ENCODE measurements at places on chromosomes 3 and 15.

- DNase-seq = peak; percentile 67
Measured at GRCh38 chr3:111669926-111670630, 74.9 kb upstream of the ZBED2 start.

- DNase-seq = no peak
Measured at GRCh38 chr3:137259701-137260100, 301.9 kb downstream of the IL20RB start.

DNA sequence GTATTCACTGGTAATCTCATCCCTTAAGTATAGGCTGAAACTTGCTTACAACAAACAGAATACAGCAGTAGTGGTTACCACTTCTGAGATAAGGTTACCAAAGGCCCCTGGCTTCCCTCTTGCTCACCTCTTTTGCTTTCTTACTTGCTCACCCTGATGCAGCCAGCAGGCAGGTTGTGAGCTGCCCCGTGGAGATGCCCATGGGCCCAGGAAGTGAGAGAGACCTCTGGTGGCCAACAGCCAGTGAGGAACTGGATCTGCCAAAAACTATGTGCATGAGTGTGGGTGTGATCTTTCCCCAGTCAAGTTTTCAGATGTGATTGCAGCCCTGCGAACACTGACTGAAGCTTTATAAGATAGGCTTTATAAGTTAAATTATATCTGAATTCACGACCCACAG is 48.7 kb downstream of the NMNAT3 start:
- peak; percentile 3 for DNase-seq

DNA sequence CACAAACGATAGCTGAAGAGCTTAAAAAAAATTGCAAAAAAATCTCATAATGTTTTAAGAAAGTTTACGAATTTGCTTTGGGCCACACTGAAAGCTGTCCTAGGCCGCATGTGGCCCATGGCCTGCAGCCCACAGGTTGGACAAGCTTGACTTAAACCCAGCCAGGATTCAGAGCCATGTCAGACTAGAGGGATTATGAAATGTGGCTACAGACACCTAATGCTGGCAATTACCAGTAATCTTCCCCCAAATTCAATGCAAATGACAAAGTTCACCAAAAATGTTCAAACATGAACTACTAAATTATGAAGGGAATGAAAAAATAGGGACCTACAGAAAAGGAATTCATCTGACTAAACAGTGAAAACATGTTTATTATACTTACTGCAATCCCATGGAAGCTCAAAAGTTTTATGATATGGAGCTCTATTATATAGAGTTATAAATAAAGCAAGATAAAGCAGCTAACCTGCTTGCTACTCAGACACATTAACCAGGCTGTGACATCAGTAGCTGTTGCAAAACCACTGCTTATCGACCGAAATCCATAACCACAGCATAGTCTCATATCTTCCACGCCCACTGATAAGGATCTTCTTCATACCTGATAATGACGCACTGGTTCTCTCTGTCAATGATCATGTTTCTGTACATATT is 49.2 kb downstream of the LDHAL6B start:
- no peak for DNase-seq

DNA sequence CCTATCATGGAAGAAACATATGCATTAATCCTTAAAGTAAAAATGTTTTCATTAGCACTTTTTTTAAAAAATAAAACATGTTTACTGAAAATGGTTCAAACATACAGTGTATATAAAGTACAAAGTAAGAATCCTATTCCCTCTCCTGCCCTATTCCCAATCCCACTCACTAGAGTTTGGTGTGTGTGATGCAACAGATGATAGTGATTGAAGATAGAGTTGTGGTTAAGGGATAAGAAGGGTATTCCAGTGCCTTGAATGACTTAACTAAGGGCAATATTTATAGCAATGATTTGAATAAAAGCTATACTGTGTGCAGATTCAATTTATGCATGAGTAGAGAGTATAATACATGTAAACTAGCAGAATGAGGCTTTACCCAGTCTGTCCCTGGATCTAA is 18.1 kb downstream of the ZNF280D start:
- no peak for DNase-seq

DNA sequence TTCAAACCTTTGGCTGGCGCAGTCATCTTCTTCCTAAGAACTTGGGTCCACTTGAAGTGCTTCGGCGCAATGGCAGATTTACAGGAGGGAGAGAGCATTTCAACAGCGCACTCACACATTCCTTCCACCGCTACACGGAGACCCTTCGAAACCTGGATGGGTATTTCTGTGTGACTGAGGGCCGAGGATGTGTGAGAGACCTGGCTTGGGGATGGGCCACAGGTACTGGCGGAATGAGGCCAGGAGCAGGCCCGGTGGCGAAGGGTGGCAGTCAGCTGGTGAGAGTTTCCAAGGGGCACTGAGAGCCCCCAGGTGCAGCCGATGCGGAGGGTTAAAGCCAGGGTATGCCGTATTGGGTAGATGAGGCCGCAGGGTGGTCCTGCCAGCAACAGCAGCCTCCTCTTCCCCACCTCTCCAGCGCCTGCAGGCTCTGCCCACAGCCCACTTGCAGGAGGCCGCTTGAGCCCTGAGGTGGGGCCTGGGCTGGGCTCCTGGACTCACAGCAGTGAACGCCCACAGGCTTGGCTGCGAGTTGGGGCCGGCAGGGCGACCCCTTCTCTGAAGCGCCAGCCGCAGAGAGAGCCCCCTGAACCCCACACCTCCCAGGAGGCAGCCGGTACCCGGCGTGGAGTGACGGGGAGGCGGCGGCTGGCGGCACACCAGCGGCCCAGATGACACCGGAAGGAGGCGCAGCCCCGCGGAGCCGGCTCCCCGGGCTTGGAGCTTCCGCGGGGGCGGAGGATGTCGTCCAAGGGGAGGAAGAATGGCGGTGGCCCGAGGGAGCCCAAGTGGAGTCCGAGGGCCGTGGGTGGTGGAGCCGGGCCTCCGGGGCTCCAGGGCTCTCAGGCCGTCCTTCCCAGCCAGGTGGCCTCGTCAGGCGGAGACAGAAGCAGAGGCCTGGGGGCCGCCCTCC is 166.5 kb downstream of the NSMCE3 start:
- DNase-seq = no peak

DNA sequence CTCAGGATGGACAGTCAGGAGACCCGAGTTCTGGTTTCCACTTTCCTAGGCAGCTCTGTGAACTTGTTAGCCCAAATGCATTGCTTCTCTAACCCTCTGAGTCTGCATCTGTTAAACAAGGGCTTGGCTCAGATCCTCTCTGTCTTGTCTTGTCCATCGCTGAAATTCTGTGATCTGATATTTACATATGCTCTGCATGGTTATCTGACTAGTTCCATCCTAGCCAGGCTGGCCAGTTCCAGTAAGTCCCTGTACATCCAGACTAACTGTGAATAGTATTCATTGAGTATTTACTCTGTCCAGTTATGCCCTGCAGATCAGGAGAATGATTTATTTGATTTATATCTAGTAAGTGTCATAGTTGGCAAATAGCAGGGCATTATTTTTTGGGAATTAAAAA is 27.0 kb upstream of the SV2B start:
- no peak for DNase-seq

DNA sequence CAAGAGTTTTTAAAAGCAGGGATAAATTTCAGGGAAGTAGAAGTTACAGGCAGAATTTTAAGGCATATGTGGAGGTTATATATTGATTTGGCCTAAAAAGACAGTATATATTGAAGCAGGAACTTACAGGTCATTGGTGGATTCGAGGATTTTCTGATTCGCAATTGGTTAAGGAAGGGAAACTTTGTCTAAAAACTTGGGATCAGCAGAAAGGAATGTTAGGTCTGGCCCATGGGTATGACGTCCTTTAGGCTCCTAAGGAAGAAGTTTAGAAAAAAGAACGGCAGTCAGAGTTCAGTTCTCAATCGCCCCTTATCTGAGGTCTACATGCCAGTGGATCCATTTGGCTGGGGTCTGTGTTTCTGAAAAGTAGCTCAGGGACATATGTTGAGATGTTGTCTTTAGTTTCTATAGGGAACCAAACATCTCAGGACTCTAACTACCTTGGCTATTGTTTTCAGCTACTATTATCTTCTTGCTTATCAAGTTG is 33.2 kb upstream of the ACP3 start:
- no peak for DNase-seq

DNA sequence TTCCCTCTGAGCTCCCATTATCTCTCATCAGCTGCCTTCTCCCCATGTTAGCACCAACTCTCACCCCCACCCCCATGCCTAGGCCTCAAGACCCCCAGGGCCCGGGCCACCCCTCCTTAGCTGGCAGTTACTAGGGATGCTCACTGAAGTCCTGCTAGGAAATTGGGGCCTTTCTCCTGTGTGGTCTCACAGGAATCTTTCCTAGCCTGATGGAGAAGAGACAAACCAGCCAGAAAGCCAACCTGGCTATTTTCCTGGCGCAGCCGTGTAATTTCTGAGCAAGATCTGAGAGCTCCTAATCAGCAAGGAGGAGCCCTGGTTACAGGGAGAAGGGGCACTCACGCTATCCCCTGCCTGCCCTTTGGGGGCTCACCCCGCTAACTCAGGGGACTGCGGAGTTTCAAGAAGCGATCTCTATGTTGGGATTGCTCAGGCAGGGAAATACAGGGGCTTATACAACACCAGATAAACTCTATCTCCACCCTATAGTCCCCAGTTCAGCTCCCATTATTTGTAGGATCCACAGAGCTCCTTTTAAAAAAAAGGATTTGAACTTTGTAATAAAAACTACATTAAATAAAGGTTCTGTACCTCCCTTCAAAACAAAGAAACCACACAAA is 25.2 kb downstream of the NR2F2 start:
- DNase-seq = no peak

- no peak for DNase-seq
Measured at GRCh38 chr3:73559749-73560148, 65.0 kb downstream of the PDZRN3 start.

DNA sequence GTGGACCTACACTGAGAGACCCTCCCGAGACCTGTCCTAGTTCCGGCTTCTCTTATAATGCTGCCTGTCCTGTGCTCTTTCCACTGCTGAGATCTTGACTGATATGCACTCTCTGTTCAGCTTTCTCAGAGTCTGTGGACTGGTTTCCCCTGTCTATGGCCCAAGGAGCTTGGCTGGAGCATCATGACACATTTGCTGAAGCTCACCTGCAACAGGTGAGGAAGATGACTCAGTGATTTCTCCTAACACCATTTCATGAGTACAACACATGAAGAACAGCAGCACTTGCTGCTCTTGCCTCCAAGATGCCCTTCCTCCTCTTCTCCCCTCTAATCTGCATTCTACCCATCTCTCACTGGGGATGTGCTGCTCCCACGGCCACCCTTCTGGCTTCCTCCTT is 92.1 kb downstream of the DUT start:
- DNase-seq = no peak

GRCh38 chr3:175428466-175428865 is 569.3 kb downstream of the NAALADL2 start:
- DNase-seq = no peak

- no peak for DNase-seq
Measured at GRCh38 chr15:98952381-98952803, 55.2 kb downstream of the PGPEP1L start.

DNA sequence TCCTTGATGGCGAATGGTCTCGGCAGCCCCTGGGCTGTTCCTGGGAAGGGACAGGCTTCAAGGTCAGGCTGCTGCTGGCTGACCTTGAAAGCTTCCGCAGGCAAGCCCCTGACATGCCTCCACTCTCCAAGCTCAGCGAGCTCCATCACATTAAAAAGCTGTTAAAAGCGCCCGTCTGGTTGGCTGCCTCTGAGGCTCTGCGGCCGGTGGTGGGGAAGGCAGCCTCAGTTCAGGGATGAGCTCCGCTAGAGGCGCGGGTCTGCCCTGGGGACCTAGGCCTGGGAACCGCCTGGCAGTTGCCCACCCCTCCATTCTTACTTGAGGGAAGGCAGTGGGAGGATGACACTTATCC is 103.8 kb downstream of the LINGO1 start:
- DNase-seq = no peak

- no peak for DNase-seq
Measured at GRCh38 chr3:134775831-134776230, 19.2 kb upstream of the EPHB1 start.

DNA sequence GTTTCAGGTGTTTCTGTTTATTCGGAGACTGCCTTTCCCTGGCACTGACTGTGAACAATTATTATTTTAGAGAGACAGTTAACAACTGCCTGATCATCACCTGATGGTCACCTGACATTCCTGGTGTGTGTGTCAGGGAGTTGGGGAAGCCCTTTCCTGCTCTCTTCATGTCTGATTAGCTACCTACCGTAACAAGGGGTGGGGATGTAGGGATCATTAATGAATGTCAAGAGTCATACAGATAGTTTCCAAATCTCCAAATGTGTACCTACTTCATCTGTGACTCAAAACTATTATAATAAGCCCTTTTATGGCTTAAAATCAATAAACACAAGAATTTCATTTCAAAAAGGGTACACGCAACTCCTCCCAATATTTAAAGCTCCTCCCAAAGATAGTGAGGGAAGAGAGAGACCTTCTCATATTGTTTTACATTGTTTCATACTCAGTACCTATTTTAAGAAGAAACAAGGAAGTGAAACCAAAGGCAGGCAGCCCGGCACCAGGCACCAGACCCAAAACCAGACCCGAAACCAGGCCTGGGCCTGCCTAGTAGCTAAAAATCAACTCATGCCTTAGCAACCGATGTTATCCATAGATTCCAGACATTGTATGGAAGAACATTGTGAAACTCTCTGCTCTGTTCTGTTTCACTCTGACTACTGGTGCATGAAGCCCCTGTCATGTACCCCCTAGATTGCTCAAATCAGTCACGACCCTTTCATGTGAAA is 844.9 kb upstream of the ALCAM start:
- DNase-seq = no peak
